ENCODE measurements at places on chromosomes 7 and 10.

DNA sequence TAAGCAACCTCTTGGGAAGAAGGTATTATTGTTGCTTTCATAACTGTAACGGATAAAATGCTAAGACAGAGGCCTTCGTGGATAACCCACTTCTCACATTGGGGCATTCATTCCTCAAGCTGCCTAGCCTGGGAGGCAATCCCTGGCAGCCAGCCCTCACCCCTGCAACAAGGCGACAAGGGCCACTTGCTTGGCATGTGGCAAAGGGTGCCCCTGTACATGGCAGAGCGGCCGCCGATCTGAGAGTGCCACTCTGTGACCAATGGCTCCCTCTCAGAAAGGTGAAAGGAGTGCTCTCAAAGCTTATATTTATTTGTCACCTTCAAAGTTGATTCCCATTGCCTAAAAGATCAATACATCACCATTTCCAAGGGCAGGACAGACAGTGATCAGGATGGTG is 31.9 kb downstream of the EBF3 start:
- DNase-seq: no peak

GRCh38 chr7:116052006-116052405 is 21.4 kb upstream of the TFEC start:
- no peak for DNase-seq

GRCh38 chr7:87784424-87784823 is 91.7 kb downstream of the SLC25A40 start:
- DNase-seq: no peak

GRCh38 chr10:29324220-29324841 is 35.5 kb downstream of the LYZL1 start:
- no peak for DNase-seq

GRCh38 chr10:1284076-1284475 is 227.9 kb downstream of the WDR37 start:
- no peak for DNase-seq

GRCh38 chr7:98613601-98614425 is 3.3 kb upstream of the NPTX2 start:
- no peak for DNase-seq

GRCh38 chr7:158010961-158011693 is 576.5 kb downstream of the PTPRN2 start:
- DNase-seq: no peak

DNA sequence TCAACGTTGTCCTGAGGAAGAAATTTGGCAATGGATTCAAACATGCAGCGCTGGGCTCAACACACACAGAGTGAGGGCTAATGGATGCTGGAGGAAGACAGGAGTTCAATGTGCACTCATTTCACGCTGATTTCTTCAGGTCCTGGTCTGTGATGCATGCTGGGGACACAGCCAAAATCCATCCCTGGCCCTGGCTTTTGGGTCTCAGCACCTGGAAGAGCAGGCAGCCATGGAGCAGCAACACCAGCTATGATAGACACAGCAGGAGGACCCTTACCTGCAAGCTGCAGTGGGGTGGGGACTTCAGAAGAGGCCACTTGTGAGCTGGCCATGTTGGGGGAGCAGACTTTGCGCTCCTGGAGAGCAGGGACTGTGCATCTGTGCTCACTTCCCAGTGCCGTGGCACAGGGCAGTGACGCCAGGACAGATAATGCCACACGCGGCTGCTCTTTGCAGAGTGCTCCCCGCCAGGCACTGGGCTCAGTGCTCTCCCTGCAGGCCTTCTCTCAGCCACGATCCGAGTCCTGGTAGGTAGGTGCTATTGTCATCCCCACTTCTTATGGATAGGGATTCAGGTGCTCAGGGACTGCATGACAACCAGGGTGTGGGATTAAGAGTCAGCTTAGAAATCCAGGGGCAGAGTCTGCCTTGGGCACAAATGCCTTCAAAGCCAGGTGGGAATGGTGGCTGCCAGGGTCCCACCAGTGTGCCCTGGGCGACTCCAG is 138.8 kb upstream of the UNC5B start:
- DNase-seq: no peak

GRCh38 chr7:156472267-156472666 is 168.3 kb upstream of the RNF32 start:
- no peak for DNase-seq

- DNase-seq: no peak
Measured at GRCh38 chr7:147279964-147280374, 1163.4 kb downstream of the CNTNAP2 start.

DNA sequence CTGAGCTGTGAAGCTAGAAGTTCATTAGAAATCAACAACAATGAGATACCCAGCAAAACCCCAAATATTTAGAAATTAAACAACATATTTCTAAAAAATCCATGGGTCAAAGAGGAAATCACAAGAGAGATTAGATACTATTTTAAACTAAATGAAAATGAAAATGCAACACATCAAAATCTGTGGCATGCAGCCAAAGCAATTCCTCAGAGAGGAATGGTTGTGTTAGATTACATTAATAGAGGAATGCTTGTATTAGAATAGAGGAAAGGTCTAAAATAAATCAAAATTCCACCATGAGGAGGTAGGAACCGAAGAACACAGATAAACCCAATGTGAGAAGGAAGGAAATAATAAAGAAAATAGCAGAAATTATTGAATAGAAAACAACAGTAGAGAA is 642.1 kb upstream of the GALNT17 start:
- DNase-seq: no peak

- no peak for DNase-seq
Measured at GRCh38 chr7:117780832-117781231, 92.4 kb downstream of the CTTNBP2 start.

DNA sequence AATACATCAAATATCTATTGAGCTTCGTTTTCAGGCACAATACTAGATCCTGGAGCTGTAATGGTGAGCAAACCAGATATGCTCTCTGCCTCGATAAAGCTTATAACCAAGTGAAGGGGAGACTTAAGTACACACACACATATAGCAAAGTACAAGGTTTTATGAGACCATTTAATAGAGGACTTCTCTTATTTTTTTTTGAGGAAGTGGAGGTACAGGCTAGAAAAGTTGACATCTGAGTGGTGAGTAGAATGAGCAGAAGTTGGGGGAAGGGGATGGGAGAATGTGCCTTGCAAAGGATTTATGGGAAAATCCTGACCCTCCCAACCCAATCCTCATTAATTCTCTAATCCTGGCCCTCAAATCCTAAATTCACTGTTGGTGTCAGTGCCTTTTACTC is 7.7 kb downstream of the CCDC136 start:
- DNase-seq: no peak

GRCh38 chr10:104440221-104440620 is 86.6 kb downstream of the CFAP58 start:
- no peak for DNase-seq

DNA sequence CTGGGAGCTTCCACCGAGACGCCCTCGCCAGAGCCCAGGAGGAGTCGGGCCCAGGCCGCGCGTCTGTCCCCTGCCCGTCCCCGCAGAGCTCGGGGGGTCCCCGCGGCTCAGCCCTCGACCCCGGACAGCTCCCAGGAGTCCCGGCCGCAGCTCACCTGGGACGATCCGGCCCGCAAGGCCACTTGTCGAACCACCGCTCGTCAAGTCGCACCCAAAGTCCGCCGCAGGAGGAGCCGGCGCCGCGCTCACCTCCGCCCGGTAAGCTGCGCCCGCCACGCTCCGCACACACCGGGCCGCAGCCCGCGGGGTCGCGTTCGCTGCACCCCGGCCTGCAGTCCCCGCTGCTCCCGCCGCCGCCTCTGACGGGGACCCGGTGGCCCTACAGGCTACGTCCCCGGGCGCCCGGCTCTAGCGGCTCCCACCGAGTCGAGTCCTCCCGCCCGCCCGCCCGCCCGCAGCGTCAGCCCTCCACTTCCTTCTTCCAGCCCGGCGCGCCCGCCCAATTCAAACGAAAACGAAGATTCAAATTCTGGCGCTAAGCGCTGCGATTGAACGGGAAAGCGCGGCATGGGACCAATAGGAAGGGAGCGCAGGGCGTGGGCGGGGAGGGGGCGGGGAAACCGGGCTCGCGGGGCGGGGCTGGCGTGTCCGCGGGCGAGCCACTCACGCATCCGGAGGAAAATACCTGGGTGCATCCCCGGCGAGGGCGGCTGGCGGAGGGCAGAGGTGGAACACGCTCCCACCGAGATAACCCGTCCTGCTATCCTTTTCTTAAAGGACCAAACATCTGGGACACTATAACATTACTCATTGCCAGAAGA is at the start of gene MKI67:
MKI67 (minus strand) TSS at position 480 of the 821 bp plus-strand sequence. CDS start 756 bp downstream, outside the sequence.
- DNase-seq: peak; percentile 84

DNA sequence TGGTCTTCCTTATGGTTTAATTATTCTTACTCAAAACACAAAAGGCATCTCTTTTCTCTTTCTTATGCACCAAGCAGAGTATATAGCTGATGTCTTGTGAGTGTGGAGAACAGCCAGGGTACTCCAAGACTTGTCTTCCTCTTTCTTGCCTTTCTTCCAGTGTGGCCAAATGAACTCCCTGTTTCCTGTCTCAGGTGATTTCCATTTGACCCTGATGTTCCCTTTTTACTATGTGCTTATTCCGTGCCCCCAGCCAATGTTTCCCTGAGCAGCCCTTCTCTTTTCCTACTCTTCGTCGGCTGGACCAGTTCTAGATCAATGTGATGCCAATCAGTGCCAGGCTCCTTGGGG is 12.6 kb downstream of the OR9A4 start:
- no peak for DNase-seq

DNA sequence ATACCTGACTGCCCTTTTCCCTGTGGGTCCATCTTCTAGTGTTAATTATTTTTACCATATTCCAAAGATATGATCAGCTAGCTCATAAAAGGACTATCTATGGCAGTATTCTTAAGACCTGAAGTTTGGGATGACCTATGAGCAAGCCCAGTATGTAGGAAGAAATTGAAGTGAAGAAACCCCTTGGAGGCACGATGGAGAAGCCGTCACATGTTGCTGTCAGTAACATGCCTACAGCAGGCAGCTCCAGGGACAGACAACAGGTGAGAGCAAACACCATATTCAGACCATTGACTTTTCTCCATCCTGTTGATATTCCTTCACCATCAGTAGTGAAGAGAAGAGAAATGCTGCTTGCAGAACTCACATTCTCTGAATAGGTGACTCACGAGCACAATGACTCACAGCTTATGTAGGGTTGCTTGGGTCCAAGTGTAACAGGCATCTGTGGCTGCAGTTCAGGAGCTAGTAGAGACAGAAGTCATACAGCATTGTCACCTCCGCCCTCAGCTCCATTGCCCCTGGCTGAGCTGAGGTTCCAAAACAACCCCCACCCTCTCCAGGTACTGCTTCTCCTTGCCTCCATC is 8.4 kb upstream of the LYZL2 start:
- no peak for DNase-seq

GRCh38 chr10:131141645-131142516 is 169.6 kb downstream of the TCERG1L start:
- DNase-seq: no peak

DNA sequence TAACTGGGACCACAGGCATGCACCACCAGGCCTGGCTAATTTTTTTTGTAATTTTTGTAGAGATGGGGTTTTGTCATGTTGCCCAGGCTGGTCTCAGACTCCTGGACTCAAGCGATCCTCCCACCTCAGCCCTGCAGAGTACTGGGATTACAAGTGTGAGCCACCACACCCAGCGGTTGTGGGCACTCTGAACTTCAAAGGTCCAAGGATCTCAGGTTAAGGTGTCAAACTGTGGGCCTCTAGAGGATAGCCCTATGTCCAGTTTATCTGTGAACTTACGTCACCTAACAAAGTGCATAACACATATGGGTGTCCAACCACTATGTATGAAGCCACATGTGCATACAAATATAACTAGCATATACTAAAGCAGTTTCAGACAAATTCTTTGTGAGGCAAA is 3.2 kb upstream of the IL2RA start:
- DNase-seq: no peak

GRCh38 chr7:12570168-12570533 is 369 bp upstream of the SCIN start:
- DNase-seq: no peak

DNA sequence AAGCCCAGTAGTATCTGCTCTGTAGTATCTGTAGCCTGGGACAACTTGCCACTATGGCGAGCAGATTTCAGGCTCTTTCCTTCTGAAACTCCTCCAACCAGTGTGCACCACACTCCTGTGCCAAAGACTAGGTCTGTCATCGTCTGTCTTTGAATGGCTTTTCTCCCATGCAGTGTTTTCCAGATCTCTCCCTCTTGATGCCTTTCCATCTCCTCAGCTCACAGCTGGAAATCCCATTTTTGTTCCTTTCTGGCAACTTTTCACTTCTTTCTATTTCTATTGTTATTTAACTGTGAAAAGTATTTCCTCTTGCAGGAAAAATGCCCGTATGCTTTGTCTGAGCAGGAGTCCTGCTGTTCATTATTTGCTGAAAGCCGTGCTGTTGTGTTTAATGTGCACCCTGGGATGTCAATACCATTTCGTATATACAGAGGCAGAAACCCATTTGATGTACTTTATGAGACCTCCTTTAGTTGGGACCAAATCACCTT is 373.7 kb downstream of the PHTF2 start:
- no peak for DNase-seq

DNA sequence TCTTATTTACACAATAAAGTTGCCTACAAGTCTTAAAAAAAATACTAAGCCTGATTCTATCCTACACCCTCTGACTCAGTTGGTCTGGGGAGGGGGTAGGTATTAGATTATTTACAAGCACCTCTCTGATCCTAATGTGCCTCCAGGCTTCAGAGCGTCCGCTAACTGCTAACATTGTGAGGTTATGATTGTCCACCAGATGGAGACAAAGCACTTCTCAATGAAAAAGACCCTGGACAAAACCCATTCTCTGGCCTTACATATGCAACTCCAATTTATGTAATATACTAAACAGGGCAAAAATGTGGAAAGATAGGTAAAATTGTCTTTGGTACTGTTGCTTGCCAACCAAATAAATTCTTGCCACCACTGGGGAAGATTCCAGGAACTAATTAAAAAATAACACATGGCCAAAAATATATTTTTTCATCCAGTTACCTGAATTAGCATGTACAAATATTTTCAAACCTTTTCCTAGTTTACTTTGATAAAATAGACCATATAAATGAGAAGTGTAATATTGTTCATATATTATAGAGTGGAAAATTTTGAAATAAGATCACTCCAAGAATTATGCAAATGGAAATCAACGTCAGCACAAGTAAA is 92.4 kb downstream of the KIF20B start:
- DNase-seq: peak; percentile 12

- DNase-seq: no peak
Measured at GRCh38 chr10:71237843-71238623, 25.7 kb downstream of the UNC5B start.

GRCh38 chr10:5987747-5988146 is 10.4 kb upstream of the IL15RA start:
- no peak for DNase-seq

DNA sequence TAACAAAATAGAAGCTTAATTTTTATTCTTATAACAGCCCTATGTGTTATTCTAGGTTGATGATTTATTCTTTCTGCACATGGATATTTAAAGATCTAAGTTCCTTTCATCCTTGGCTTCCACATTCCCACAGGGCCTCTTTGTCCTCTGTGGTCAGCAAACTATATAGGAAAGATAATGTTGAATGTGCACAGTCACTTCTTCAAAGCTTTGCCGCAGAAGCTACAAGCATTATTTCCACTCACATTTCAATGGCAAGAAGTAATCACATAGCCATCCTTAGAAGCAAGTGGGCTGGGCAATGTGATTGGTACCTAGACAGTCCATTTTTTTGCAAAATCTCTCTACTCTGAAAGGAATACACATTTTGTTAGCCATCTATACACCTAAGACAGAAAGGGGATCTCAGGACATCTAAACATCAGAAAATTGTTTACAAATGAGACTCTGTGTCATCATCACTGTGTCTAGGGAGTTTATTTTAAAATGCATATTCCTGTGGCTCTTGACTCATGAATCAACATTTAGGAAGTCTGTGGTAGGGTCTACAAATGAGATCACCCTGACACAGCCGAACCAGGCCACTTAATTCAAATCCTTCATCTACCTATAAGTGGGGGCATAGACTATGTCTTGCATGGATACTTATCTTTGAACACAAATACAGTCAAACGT is 1060.5 kb downstream of the XPNPEP1 start:
- DNase-seq: no peak
